ENCODE measurements at places on chromosomes 4 and X.

GRCh38 chr4:98687876-98688275 lies 29.5 kb upstream of the TSPAN5 start:
- DNase-seq = no peak

DNA sequence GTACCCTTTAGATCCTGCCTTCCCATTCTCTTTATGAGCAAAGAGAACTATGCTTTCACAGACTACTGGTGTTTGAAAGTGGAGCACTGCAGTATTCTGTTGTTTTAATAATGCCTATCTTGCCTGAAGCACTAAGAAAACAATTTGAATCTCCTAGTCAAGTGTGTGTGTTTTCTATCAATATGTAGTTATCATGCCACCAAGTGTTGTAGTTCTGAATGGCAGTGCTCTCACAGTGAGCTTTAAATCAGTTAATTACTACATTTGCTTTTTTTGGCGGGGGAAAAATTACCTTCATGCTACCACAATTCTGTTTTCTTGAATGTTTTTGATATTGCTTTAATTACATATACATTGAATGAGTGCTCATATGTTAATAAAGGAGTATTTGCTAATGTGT lies 143.6 kb upstream of the FAM47A start:
- DNase-seq = no peak

DNA sequence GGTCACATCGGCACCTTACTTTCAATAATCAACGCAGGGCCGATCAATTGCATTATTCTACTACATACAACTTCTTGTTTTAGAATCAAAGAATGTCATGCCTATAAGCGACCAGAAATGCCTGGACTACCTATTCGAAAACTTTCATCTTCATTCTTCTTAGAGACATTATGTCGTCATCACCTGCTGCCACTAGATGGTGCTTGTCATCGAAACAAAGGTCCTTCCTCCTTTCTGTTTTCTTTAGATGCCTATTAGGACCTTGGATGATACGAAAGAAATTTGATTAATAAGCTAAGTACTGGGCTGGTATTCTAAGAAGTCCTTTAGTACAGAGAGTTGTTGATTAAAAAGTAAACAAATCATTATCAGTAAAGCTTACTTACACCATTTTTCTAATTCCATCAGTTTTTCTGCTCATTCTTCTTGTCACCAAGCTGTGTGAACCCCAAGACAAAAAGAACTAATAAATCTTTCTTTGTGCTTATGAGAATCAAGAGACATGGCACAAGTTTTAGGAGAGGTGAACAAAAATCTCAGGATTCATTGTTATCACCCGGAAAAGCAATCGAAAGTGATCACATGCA lies 154.5 kb upstream of the SLC4A4 start:
- DNase-seq = no peak

DNA sequence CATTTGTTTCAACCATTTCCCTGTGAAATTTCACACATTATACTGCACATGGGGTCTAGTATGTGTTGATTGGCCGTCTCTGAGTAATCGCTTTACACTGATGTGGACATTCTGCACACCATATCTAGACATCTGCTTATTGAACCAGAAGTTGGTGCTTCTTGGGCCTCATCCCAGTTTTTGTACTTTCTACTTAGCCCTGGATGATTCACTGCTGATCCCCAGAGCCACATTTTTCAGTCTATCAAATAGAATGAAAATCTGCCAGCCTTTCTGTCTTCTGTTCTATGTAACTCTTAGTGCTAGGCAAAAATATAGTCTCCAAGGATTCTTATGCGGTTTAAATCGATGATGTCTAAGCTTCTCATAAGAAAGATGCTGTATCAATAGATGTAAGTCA lies 40.5 kb upstream of the RELL1 start:
- no peak for DNase-seq

DNA sequence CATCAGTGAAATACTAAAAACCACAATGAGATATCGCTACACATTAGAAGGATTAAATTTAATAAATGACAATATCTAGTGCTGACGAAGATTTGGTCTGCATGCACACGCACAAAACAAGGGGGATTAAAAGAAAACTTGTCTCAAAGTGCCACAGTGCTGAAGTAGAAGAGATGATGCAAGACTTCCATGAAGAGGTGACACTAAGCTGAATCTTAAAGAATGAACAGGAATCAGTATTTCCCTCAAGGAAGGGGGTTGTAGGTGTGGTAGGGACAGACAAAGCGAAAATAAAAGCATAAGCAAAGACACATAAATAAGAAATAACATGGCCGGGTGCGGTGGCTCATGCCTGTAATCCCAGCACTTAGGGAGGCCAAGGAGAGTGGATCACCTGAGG lies 33.5 kb downstream of the CNOT6L start:
- no peak for DNase-seq

DNA sequence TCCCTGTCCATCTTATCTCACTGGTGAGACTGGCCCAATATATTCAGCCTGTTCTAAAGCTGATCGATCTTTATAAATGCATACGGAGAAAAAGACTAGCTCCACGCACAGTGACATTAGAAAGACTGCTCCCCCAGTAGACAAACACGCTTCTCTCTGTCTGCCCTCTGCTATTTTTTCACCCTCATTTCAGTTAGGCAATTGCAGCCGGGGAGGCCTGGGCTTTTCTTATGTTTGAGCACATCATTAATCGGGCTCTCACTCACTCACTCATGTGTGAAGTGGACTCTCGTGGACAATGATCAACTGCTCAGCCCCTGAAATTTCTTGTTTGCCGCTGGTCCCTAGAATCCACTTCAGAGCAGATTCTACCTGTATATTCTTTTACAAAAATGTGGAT lies 824.7 kb upstream of the TENM3 start:
- DNase-seq = no peak

- DNase-seq = no peak
Measured at GRCh38 chr4:40976343-40976742, 226.6 kb downstream of the NSUN7 start.

GRCh38 chr4:141352909-141353525 lies 132.3 kb downstream of the ZNF330 start:
- DNase-seq = no peak

- DNase-seq = no peak
Measured at GRCh38 chr4:51859476-51860031, 16.6 kb downstream of the DCUN1D4 start.

GRCh38 chr4:56953680-56954520 lies 23.5 kb downstream of the NOA1 start:
- peak; percentile 27 for DNase-seq

- no peak for DNase-seq
Measured at GRCh38 chr4:71941001-71941400, 90.8 kb upstream of the NPFFR2 start.

- DNase-seq = no peak
Measured at GRCh38 chrX:153608376-153608775, 9.4 kb upstream of the CCNQ start.

DNA sequence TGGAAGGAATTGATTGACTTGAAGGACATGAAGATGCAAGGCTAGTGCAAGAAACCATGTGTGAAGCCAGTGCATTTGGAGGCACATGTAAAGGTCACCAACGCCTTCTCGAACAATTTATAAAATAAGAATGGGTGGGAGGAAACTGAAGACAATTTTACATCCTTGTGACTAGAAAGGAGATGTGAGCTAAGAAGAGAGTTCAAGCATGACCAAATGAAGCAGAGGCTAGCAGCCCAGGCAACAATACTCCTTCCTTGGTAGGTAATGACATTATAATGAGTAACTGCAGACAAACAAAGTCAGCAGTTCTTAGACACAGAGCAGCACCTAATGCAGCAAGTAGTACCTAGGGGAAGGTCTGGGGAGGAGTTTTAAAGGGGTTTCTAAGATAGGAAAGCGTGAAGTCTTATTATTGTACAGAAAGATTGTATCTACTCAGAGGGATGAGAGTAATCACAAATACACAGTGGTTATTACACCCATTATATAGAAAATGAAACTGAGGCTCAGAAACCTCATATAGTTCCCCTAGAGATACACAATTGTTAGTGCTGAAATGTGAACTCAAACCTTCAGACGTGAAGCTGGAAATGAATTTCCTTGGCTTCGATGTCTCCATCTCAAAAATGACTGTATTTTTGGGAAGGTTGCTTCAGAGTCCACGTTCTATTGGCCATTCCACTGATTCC lies 56.1 kb downstream of the ATXN3L start:
- no peak for DNase-seq

GRCh38 chr4:160371446-160371845 lies 1268.6 kb downstream of the RAPGEF2 start:
- DNase-seq = no peak

DNA sequence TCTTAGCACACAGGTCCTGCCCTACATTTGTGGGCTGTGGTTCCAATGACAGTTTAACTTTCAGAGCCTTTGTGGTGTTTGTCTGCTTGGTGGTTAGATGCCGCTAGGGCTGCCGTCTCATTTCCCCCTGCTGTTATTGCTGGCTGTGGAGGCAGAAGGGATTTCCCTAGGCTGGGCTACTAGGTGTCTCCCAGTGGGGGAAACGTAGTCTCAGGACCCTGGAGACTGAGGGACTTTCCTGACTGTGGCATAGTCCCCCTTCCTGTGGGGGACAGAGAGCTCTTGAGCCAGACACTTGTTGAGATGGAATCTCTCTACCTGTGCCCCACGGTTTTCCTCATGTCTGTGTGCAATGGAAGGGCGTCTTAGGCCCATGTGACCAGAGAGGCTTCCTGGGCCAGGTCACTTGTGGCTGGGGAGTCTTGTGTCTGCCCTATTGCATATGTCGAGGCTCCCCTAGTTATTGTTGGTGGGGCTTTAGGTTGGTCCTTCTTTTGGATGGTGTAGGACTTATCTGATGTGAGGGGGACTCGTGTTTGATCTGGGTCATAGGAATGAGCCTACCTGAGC lies 68.2 kb downstream of the ARHGAP10 start:
- DNase-seq = no peak

DNA sequence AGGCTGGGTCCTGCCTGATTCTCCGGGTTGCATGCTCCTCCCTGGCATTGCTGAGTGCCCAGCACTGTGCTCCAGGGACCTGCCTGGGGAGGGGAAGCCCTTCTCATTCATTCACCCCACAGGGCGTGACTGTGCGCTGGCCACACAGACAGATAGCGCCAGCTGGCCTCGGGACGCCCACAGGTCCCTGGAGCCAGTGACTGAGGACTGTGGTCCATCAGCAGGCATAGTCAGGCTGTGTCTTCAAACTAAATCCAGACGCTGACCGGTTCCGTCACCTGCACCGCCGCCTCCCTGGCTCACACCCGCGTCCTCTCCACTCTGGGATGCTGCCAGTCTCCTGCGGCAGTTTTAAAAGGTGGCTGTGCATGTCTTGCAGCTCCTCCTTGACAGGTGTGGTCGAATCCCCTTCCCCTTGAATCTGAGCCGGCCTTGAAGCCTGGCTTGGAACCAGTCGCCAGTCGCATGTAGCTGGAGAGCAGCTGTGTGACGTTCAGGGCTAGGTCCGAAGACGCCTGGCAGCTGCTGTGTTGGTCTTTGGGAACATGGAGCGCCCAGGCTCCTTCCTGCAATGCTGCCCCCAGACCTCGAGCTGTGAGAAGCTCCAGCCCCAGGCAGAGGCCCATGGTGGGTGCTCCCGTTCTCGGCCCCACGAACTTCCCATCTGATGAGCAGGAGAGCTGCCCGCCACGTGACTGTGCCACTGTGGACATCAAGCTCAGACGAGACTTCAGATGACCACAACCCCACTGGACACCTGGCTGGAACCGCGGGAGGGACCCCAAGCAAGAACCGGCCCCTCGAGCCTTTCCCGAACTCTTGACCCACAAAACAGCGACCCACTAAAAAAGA lies 94.1 kb downstream of the ADRA2C start:
- DNase-seq = no peak

GRCh38 chrX:70084592-70085240 lies 22.5 kb downstream of the OTUD6A start:
- no peak for DNase-seq

GRCh38 chr4:184250795-184251669 lies 33.4 kb upstream of the ENPP6 start:
- DNase-seq = no peak

DNA sequence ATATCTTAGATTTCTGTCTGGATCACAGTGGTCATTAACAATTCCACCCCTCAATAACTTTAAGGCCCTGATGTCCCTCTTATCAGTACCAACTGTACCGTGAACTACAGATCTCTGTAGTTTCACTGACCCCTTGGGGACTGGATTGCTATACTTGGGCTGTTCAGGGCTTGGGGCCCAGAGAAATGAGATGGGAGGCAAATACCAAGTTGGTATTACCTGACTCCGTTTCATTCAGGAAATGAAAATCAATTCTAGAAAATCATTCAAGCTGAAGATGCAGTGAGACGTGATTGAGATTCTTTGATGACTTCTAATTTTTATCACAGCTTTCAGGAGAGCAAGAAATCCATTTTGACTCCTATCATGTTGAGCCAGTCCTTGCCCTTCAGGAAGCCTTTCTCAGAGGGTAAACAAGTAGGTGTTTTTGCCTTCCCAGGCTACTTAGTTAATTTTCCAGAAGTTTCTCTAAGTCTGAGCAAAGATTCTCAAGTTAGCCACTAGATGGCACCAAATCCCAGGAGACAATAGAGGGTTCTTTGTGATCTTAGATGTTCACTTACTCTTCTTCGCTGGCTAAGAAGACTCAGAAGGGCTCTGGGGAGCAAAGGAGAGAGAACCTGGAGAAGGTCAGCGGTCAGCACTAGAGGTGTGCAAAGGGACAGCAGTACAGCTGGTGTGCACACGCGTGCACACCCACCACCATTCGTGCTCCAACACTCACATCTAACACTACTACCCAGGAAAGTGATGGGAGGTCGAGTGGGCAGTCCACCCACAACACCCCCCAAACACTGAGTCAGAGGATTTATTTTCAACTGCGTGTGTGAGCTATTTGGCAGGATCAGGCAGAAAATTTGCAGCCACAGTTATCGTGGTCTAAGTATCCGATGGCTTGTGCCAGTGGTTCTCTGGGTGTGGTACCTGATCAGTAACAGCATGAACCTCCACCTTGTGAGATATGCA lies 7.4 kb downstream of the HNRNPH2 start:
- no peak for DNase-seq

- DNase-seq = no peak
Measured at GRCh38 chr4:74534121-74534520, 89.2 kb downstream of the AREG start.

DNA sequence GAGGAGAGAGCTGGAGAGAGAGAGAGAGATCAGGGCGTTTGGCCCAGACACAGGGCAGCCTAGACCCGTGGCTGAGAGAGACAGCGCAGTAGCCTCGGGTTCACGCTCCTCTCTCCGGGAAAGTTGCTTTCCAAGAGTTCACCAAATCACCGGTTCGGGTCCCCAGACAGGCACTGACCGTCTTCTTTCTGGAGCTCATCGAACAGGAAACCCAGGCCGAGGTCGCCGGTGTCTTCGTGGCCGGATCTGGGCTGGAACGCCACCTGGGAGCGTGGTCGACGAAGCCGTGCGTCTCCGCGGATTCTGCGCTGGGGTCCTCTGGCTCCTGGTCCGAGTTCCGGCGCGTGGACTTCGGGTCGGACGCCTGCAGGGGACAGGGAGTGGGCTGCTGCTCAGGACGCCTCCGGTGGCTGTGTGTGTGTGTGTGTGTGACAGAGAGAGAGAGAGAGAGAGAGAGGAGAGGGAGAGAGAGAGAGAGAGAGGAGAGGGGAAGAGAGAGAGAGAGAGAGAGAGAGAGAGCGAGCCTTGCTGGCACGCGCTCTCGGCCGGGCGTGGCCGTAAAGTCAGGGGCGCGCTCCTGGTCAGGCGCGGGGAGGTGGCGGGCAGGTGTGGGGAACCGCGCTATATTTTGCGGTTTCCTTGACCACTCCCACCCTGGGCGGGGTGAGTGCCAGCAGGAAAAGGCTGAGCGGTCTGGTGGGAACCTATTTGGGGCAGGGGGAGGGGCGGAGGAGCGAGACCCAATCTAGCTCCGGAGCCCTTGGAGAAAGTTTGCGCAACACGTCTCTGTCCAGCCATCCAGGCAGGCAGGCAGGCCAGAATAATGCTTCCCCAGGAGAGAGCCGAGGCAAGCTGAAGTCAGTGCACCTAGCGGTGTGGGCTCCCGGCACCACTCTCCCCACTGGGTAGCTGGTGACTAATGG lies 62.1 kb downstream of the RHOXF2B start:
- DNase-seq = no peak
